ENCODE measurements at places on chromosomes 11 and 22. TPM values are rescaled to one million over a fixed set of nuclear protein-coding genes. Genes with fewer than 3 reads are reported as not detected.

DNA sequence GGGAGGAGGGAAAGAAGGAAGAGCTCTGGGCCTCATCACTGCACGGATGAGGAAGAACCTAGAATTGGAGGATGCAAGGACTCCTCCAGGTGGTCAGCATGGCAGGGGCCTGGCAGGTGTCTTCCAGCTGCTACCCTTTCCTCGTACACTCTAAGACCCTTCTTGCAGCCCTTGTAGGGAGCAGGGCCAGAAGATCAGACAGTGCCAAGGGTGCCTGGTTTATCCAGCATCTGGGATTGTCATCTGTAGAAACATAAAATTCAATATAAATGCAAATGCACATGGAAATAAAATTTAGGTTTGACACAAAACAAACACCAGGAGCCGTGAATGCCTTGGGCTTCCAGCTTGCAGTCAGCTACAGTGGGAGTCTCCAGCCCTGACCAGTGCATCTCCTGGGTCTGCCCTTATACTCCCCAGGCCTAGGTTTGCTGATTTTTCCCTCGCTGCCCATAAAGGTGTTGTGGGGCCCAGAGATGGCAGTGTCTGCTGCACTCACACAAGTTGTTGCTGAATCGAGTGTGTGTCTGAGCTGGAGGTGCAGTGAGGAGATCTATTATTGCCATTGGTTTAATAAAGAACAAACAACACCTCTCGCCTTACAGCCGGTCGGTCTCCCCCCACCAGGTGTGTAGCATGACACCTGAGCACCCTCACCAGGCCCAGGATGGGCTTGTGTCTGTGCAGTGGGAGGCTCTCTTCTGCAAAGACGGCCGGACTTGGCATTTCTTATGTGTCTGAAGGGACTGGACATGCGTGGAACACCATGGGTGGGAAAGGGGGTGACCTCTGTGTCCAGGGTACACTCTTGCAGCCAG lies 87.1 kb downstream of the BCR start:
- no peak for DNase-seq

DNA sequence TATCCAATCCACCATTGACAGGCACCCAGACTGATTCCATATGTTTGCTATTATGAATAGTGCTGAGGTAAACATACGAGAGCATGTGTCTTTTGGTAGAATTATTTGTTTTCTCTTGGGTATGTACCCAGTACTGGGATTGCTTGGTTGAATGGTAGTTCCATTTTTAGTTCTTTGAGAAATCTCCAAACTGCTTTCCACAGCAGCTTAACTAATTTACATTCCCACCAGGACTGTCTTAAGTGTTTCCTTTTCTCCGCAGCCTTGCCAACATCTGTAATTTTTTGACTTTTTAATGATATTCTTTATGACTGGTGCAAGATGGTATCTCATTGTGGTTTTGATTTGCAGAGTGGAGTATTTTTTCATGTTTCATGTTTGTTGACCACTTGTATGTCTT lies 8.3 kb downstream of the FDX1 start:
- no peak for DNase-seq

GRCh38 chr11:35013514-35014233 lies 97.3 kb downstream of the PDHX start:
- peak; percentile 43 for DNase-seq

Gene INS
- not detected for total RNA-seq

Measured in activated T-cell treated with anti-CD3 and anti-CD28 coated beads, Interleukin-2, amount 50 U/mL, for 72 hours (primary cell).